Ureter (tissue), 1 donor: ENCODE measurements at places on chromosomes 11 and 22. TPM values are rescaled to one million over a fixed set of nuclear protein-coding genes. Genes with fewer than 3 reads are reported as not detected.

The FGF4 gene
- total RNA-seq = not detected

The CFAP300 gene
- total RNA-seq = 9.7 TPM

The THY1 gene
- 4.5 TPM for total RNA-seq

The CYTH4 gene
- 16.3 TPM for total RNA-seq

DNA sequence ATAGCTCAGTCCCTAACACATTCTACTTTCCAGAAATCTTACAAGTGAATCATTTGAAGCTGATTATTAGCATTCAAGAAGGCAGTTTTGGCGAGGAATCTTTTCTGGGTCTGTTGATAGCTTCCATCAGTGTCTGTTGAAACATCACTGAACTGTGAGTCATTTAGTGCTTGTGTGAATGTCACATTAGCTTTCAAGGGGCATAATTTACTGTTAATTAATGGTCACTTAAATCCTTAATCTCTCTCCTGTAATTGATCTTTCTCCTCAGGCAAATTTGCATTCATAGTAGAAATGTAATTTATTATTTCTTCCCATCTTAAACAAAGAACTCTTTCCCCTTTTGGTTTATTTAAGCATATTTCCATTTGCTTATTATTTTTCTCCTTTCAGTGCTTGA lies 2.6 kb downstream of the HTR3B start:
- no peak for DNase-seq

DNA sequence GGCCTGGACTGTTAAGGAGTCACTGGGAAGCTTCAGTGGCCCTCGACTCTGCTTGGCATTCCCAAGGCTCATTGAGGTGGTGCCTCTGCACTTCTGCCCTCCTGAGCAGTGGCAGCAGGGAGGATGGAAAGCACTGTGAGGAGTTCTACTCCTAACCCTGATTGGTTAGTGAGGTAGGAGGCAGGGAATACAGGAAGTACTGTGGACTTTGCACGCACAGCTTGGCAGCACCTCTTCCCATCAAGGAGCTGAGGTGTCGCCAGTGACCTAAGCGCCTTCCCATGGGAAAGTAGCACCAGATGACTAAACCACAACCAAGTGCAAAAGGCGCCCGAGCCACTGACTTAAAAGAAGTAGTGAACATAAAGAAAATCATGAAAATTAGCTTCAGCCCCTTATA lies 152.5 kb upstream of the CADM1 start:
- DNase-seq = no peak

GRCh38 chr11:64245797-64246620 lies 734 bp downstream of the PPP1R14B start:
- DNase-seq = peak; percentile 90
